ENCODE measurements at places on chromosomes 4 and X.

DNA sequence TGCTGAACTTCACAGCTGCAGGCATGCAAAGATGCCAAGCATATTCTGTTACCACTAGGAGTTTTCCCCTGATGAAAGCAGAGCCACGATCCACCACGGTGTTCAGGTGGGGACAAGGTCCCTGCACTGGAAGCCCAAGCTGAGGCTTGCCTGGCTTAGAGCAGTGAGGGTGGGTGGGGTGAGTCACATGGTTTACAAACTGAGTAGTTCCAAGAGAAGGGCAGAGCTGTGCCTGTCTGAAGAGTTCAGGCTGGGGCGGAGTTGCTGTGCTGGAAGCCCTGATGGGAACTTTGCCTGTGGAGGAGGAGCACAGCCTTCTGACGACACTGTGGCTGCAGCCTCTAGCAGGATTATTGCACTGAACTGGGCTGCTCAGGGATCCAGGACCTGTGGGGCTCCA is 45.5 kb downstream of the FAM9B start:
- peak; percentile 28 for DNase-seq

- DNase-seq: no peak
These were observed 19.1 kb downstream of the MTNR1A start for GRCh38 chr4:186536285-186536684.

DNA sequence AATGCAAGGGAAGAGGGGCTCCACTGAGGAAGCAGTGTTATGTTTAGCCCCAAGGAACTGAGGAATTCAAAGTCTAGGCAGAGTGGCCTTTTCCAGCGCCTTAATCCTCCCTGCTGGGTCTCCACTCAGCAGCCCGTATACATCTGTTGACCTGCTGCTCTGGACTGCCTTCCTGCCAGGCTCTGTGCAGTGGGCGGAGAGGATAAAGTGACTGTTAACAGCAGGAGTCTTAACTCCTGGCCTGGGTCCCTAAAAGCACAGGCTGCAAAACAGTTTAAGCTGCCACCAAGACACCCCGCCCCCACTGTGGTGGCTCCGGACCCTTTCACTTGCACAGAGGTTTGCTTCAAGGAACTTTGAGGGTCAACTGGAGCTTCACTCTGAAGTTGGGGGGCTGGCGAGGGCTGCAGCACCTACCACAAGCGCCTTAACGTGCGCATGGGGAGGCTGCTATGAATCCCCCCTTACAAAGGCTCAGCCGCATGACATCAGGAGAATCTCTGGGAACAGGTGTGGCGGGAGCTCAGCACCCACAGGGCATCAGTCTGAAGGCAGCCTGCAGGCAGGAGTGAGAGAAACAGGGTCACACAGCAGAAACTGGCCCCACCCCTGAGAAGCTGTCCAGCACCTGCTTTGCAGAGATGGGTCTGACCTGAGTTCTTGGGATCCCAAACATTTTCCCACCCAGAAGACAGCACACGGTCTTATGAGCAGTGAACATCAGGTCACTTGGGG is 358.2 kb upstream of the GATB start:
- DNase-seq: no peak

DNA sequence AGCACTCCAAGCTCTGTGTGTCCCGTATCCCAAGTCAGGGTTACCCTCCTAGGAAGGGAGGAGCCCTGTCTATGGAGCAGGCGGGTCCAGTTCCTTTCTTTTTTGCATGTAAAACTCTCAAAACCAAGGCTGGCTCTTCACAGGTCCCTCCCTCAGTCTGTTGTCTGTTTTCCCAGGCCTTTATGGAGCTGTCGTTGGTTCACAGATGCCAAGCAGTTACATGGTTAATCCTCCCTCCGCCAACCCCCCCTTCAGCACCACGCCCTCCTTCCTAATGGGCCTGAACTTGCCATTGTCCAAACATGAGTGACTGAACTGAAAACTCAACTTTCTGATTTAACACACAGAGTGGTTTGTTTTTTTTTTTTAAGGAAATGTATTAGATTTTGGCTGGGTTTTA is 148.3 kb downstream of the STOX2 start:
- DNase-seq: no peak

- peak; percentile 53 for DNase-seq
These were observed 222.6 kb downstream of the SPIN4 start for GRCh38 chrX:63128509-63128908.

DNA sequence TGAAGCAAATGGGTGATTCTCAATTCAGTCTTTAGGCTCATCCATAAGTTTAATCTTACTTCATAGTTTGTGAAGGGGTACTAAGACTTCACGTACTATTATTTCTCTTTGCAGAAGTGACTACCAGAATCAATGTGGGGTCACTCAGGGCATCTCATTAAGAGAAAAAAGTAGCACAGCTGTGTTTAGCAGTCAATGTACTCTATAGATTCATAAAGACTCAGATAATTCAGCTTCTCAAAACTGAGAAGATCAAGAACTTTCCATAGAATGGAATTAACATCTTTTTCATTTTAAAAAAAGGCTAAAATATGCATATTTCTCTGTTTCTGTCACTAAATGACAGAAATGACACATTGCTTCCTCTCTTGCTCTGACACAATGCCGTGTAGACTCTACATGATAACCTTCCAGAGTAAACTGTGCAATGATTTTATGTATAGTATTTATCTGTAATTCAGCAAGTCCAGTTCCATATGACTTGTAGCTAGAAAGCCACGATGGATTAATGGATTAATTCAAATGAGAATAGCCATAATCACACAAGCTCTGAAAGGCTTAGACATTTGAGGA is 20.3 kb upstream of the LSM6 start:
- DNase-seq: no peak

DNA sequence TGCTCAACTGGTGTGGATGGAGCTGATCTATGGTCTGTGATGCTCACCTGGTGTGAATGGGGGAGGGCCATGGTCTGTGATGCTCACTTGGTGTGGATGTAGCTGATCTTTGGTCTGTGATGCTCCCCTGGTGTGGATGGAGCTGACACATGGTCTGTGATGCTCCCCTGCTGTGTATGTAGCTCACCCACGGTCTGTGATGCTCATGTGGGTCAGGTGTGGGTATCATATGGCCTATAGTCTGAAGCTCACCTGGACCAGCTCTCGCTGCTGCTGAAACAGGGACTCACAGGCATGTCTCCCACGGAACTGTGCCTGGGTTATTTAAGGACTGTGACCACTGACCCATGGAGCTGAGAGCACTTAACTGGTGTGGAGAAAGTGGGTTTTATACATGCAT is 109.7 kb downstream of the CRLF2 start:
- DNase-seq: no peak

GRCh38 chr4:112423591-112423990 is 92.4 kb downstream of the NEUROG2 start:
- DNase-seq: no peak

DNA sequence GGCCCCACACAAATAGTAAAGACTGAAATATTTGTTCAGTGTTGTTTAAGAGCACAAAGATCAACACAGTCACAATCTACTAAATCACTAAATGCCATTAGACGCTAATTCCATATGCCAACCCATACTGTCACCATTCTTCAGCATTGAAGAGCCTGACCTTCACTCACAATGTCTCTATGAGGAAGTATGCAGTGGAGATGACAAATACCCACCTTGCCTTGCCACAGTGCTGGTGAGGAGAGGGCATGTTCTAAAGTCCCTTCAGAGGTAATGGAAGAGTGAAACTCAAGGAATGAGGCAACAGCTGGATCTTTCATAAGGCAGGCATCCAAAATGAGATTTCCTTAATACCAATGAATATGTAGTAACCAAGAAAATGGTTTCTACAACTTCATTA is 50.4 kb downstream of the FRMD7 start:
- no peak for DNase-seq

GRCh38 chr4:128775477-128775876 is 34.0 kb upstream of the JADE1 start:
- no peak for DNase-seq

DNA sequence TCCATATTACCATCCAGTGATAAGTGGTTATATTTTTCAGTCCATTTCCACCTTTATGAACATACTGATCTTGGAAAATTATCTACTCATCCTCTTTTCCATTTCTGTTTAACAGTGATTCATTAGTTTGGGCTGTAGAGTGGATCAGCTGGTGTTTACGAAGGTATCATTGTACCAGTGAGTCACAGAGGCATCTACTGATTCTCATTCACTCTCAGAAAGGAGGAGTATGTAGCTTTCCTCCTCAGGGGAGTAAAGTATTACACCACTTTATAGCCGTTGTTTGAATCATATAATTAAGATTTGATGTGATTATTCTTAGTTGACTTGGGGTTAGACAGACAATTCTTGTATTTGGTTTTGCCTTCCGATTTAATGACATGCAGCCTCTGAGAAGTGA is 74.7 kb downstream of the GALNT7 start:
- peak; percentile 90 for DNase-seq

DNA sequence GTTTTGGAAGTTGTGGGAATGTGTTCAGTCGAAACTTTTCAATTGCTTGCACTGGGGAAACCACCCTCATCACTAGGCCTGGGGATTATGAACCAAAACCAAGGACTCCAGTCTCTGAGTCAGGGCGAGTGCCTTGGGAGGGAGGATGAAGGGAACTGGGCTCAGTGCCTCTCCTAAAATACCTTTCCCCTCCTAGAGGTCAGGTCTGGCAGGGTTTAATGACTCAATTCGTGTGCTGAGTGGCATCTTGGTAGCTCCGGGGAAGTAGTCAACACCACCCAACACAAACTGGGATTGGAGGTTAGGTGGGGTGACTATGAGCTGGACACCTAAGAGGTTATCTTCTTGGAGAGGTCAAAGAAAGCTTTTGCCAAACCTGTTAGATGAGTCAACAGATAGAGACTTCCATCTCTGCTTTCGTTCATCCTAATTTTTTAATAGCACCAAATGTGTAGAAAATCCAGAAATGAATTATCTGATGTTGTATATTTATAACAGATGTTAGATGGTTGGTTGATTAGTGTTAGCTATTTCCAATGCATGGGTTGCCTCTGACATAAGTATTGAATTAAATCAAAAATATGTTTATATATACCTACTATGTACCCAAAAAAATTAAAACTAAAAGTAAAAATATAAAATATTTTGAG is 202.8 kb downstream of the SHROOM3 start:
- peak; percentile 46 for DNase-seq

- DNase-seq: peak; percentile 98
These were observed 186.5 kb downstream of the BANK1 start for GRCh38 chr4:101977076-101977475.

DNA sequence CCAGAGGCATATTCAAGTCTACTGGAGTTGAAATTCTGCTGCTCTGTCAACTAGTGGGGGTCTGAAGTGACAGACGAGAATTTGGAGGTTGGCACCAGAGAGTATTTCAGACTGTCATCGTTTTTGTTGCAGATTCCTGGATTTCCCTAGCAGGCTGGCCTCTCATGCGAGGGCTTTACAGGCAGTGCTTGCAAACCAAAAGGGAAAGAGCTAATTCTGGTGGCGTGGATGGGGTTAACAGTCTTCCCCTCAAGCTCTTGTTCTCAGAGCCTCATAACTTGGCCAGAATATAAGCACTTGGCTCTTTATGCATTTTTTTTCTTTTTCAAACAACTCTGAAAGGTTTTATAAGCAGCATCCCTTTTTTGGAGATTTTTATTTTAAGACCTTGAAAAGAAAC is at the start of gene SPARCL1:
SPARCL1 (minus strand) TSS at position 190 of the 400 bp plus-strand sequence. CDS start 29,802 bp downstream, outside the sequence.
- peak; percentile 70 for DNase-seq

GRCh38 chr4:8856835-8857621 is 14.6 kb downstream of the HMX1 start:
- DNase-seq: no peak

DNA sequence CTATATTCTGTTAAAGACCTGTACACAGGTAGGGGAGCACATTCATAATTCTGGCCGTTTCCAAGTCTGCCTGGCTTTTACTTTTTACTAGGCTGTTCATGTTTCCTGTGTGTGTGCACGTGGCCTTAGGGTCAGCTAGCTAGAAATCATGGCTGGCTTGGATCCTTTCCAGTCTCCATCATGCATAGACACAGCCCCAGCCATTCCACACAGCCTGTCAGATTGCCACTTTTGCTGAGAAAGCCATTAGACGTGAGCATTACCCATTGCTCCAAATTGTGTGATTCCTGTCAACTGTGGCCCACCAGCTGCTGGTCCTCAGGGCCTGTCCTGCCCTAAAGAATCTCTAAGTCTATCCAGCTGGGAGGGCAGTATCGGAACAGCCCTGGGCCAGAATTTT is 11.4 kb upstream of the SORCS2 start:
- no peak for DNase-seq

DNA sequence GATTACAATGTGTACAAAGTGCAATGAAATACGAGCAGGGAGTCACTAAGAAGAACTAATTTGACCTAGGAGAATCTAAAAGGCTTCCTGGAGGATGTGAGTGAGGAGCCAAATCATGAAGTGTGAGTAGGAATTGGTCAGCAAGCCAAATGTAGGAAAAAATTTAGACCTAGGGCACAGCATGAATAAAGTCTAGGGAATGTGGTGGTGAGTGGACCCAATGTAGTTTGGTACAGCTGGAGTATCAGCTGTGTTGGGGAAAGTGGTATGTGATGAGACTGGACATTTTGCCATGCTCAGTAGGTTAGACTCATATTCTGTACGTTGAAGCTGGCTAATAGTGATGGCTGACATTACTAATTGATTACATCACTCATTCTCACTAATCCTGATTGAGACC is 191.0 kb downstream of the AFF2 start:
- DNase-seq: no peak

DNA sequence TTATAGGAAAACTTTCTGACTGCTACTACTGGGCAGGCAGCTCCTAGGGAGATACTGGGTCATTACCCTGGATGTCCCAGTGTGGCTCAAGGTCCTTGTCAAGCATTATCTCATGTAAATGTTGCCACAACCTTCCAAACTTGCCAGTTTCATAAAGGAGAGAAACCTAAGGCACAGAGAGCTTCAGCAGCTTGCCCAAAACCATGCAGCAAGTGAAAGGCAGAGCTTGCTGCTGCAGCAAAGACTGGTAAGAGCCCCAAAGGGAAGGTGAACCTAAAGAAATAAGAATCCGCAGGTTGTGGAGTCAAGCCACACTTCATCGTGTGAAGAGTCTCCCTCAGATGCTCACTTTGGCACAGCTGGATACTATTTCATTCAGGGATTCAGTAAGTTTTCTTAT is 2.3 kb downstream of the MPP1 start:
- DNase-seq: no peak

- no peak for DNase-seq
These were observed 273.2 kb downstream of the IL15 start for GRCh38 chr4:141909541-141909940.

DNA sequence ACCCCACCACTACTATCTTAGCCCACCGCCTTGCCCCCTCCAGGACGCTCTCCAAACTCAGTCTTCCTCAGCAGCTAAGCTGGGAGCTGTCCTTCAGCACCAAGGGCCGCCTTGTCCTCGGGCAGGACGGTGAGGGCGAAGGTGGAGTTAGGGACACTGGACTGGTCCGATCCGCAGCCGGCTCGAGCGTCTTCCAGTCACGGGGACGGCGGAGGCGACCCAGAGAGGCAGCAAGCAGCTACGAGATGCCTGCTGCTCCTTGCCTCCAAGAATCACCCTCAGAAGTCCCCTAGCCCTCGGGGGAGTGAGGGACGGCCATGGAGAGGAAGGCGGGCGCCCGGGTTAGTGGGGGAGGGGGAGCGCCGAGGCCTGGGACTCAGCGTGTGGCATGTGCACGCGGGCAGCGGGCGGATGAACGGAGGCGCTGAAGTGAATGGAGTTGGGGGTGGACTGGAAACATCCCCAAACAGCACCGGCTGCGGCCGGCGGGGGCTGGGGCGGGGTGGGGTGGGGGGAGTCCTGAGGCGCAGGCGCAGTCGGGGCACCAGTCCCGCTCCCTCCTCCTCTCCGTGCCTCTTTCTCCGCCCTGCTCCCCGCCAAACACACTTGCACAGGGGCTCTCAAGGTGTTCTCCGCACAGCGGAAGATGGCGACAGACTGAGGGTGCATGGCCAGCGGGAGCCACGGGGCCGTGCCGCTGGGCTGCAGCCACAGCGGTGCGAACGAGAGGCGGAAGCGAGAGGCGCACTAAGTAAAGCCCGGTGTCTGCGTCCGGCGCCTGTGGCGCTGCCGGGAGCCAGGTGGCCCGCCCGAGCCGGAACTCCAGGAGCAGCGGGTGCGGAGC is at the start of gene NALF2:
NALF2 (plus strand) TSS at position 545 of the 844 bp plus-strand sequence. CDS start 957 bp downstream, outside the sequence.
- peak; percentile 43 for DNase-seq

Data from cardiac fibroblast (primary cell).